ENCODE measurements at places on chromosomes 11 and 22.

DNA sequence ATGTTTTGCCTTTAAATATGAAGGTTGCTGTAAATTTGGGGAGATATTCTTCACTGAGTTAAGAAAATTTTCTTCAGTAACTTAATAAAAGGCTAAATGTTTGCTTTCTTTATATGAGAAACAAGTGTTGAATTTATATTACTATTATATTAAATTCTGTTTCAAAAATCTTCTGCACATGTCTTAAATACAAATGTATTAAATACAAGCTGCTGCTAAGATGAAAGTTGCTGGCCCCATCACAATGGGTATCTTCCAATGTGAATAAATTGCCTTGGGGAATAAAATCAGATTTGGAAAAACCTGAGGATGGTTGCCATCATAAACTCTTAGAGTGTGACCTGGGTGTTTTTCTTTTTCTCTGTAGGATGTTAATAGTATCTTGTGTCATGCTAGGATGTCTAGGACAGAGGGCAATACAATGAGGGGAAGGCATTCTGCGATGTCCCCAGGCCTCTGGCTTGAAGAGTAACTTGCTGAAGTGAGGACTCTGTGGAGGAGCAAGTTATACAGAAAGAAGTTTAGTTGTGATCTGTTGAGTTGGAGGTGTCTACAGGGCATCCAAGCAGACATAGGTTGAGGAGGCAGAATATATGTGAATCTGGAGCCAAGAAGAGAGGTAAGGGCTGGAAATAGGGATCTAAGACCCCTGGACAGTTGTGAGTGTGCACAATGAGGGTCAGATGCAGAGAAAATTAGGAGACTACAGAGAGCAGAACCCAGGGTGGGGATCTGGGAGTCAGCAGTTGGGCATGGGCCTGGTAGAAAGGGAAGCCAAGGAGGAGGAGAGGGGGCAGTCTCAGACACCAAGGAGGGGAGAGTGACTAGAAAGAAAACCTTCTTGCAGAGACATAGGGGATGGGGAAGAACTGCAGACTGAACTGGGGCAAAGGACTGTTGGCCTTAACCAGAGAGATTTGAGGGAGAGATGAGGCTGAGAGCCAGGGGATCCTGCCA lies 4.8 kb downstream of the IGLL5 start:
- no peak for DNase-seq

DNA sequence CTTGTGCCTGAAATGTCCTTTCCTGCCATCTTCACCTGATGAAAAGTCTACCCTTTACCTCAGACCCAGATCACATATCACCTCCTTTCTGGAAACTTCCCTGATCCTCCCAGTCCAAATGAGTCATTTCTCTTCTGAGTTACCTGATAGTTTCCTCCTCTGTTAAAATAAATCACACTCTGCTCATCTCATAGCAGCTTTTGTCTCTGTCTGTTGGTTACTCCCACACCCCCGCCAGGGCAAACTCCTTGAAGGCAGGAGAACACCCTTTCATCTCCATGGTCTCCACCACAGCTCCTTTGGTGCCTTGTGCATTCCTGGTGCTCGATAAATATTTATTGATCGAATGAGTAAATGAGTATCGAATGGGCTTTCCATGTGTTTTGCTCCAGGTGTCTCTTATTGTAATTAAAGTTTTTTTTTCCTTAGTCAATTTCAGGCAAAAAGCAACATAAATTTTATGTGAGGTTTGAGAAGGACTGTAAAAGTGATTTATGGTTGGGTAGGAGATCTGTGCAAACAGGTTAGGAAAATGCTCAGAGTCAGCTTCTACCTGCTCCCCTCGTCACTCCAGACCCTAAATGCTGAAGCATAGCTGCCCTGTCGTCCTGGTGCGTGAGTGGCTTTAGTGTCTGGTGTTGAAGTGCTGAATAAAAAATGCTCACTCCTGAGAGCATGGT lies 178.2 kb downstream of the GRIK4 start:
- DNase-seq = no peak

DNA sequence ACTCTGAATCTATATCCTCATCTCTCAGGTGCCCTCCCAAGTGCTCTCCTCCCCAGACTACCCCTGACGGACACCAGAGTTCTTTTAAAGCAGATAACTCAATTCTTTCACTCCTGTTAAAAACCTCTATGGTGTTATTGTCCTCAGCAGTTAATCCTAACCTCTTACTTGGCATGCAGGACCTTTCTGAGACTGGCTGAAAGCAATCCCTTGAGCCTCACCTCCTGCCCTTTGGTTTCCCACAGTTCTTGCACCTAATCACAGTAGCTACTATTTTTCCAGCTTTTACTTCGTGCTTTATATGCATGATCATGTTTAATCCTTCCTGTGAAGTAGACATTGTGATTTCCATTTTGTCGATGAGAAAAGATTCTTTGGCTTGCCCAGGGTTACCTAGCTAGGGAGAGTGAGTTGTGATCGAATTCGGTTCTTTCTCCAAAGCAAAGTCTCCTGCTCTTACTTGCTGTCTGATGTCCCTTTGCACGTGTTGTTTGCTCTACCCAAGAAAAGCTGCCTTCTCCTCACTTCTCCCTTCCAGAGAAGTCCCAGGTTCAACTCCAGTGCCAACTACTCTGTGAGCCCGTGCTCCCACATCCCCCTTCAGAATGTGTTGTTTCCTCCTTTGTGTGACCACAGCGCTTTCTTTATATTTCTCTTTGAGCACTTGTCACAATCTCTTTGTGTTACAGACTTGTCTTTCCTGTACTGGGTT lies 2.1 kb downstream of the UBE2L3 start:
- DNase-seq = no peak

- DNase-seq = no peak
Measured at GRCh38 chr22:41380993-41381328, 781 bp upstream of the TEF start.

DNA sequence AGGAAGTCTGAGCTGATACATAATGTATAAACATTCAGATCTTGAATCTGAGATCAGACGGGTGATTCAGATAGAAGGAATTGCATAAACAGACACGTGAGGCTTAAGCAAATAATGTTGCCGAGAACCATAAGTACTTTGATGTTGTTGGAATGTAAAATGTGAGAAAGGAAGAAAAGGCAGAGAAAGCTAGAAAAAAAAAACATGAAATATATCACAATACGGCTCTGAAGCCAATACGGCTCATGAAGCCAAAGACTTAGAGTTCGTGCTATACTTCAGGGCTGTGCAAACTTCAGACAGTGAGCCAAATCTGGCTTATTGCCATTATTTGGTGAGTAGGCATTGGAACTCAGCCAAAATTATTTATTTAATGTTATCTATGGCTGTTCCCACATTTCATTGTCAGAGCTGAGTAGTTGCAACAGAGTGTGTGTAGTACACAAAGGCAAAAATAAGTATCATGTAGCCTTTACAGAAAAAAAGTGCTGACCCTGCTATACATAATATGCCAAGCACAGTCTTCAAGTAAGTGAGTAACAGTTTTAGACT lies 673.3 kb downstream of the CNTN5 start:
- peak; percentile 11 for DNase-seq

- no peak for DNase-seq
Measured at GRCh38 chr11:69495441-69496201, 14.2 kb downstream of the LINC01488 start.

GRCh38 chr11:78685156-78685555 lies 110.5 kb upstream of the NARS2 start:
- DNase-seq = no peak

DNA sequence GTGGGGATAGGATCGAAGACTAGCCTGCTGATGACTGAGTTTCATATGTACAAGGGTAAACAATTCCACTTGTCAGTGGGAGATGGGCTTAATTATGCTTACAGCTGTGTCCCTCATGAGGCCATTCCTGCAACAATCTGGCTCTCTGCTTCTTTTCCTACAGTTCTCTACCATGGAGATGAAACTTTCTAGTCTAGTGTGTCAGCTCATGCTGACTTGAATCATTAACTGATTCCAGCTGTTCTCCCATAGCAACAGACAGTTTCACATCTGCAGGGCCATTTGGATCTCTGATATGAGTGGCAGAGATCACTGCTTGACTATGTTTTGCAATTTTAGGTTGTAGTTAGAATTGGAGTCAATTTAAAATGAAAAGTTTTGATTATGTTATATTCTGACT lies 1251.7 kb upstream of the RAG2 start:
- no peak for DNase-seq
